ENCODE measurements at places on chromosomes 6 and 20.

DNA sequence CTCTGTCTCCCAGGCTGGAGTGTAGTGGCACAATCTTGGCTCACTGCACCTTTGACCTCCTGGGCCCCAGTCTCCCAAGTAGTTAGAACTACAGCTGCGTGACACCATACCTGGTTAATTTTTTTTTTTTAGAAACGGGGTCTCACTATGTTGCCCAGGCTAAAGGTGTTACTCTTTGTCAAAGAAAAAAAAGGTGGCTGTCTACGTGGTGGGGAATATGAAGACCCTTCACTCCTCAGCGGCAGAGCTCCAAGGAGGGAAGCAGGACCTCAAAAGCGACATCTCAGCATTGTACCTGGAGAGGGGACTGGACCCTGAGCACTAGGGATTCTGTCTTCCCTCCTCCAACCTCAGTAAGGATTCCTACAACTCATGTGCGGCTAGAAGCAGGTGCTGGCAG, 16.4 kb upstream of the TBC1D22B start:
- no peak for DNase-seq

- DNase-seq, result no peak
Observed at GRCh38 chr6:125963817-125964216, 7.2 kb downstream of the HINT3 start.

DNA sequence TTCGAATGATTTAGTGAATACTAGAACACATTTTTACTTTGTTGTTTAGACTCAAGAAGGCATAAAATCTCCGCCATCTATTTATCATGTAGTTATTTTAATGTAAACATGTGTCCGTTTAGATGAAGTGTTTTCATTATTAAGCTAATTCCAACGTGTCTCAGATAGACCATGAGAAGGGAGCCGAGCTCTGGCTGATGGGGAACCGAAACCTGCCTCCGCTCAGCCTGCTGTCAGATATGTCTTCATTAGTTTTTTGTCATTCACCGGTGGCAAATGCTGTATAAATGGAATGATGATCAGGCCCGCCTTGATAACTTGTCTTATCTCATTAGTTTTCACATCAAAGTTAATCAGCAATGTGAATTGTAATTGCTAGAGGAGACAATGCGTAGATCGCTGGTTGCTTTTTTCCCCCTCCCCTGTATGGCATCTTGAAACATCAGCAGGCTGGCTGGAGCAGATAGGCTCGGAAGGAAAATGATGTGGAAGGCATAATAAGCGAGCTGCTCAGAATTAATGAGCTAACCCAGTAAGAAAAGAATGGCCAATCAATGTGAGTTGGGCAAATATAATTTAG, 136.4 kb downstream of the LINC00237 start:
- no peak for DNase-seq

DNA sequence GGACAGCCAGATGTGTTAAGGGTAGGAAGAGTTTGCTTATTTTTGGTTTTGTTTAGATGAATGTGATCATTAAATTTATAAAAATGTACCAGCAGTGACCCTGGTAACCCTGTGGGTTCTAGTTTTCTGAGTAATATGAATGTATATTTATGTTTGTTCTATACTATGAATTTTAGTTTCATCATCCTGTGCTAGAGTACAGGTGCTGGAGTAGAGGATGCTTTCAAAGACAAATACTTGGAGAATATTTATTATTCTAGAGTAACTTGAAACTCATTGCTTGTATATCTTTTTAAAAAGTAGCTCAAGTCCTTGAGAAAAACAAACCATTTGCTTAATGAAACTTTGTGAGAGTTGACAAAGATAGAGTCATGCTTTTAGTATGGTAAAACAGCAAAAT, 7.8 kb downstream of the LRRC1 start:
- DNase-seq, result no peak

- DNase-seq, result no peak
Observed at GRCh38 chr20:16675001-16675564, 54.7 kb upstream of the SNRPB2 start.

- no peak for DNase-seq
Observed at GRCh38 chr20:36218380-36219064, 17.8 kb upstream of the AAR2 start.

DNA sequence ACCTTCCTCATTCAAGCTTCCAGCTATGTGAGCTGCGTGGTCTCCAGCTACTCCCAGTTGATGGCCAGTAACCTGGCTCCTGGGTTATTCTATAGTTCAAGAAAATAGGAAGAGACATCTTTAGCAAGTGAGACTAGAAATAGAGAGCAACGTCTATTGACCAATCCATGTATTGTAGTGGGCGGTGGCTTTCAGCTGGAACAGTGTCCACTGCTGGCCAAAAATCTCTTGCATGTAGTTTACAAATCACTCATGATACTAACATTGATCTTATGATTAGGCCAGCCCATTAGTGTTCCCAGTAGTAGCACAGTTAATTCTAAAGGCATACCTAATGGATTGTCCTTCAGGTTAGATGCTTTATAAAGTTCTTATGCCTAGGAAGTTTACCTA, 58.9 kb upstream of the SCP2D1 start:
- no peak for DNase-seq

DNA sequence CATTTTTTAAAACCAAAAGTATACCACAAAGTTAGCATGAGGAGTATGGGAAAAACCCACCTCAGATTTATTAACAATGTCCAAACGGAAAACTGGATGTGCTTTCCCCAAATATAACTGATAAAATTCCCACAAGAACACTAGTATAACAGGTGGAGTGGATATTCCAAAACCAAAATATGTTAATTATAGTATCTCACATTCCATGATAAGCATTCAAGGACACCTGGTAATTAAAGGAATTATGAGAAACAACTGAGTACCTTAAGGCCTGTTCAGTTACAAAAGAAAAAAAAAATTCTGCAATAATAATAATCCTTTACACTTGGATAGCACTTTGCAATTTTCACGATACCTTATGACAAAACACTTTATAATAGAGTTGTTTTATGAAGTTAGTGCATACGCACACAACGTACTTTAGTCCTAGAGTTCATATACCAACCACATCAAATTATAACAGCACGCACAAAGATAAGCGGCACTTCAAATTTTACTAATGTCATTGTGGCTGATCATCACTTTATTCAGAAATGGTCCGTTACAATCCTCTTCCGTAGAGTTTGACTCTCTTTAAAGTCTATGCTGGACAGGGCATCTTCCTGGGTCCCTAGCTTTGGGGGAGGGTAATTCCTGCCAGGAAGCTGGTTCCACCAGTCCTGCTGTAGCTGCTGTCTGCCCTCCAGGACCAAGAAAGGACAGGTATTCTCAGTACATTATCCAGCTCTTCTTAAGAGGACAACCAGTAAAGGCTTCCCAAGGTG, 1.7 kb downstream of the CDK19 start:
- no peak for DNase-seq
